Liver (tissue), 10 donors: ENCODE measurements at places on chromosomes 6 and 20.

DNA sequence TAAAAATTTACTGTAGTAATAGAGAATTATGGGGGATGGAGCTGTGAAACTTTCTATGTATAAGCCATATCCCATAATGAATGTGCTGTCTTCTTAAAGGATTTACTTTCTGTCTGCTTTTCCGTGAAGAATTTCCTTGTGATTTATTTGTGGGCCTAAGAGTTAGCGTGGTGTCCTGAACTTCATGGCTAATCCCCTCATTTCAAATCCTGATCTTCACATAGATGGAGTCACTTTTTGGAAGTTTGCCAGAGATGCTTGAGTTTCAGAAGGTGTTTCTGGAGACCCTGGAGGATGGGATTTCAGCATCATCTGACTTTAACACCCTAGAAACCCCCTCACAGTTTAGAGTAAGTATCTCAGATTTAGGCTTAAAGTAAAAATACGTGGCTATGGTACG lies 19.4 kb upstream of the CLDN20 start:
- DNase-seq = no peak

DNA sequence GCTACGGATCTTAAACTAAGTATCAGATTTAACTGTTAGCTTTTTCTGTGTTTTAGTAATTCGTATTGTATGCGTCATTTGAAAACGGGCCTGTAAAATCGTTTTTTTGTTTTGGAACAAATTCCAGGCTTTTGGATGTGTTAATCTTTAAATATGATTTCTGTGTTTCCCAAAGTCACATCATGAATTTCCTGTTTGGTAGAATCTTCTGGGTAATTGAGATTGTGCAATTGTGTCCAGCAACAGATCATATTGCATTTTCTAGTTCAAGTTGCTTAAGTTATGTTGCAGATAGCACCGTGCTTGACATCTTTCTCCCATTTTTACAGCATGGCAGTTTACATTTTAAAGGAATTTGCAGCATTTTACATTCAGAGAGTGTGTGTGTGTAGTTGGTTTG lies 1.9 kb downstream of the MAPK14 start:
- DNase-seq = no peak

- no peak for DNase-seq
These were observed 4.2 kb downstream of the CLIC5 start for GRCh38 chr6:46011188-46012085.

DNA sequence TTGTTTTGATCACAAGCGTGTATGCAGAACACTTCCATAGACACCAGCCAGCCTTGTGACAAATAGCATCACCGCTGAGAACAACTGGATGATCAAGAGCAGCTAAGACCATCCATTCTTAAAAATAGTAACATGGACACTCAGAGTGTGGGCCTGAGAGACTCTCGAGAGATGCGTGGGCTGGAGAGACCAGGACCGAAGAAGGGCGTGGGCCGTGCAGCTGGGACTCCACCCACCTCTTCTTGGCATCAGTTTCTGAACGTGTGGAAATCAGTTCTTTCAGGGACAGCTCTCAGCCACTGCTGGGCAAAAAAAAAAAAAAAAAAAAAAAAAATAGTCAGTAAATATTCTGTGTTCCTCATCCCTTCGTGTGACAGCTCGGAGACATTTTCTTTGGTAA lies 314.5 kb upstream of the CDH4 start:
- DNase-seq = no peak

GRCh38 chr20:57596998-57597939 lies 23.0 kb downstream of the ZBP1 start:
- peak; percentile 79 for DNase-seq

- no peak for DNase-seq
These were observed 67.2 kb downstream of the POPDC3 start for GRCh38 chr6:105112577-105112976.

- no peak for DNase-seq
These were observed 347.9 kb upstream of the TSHZ2 start for GRCh38 chr20:52624281-52624680.

DNA sequence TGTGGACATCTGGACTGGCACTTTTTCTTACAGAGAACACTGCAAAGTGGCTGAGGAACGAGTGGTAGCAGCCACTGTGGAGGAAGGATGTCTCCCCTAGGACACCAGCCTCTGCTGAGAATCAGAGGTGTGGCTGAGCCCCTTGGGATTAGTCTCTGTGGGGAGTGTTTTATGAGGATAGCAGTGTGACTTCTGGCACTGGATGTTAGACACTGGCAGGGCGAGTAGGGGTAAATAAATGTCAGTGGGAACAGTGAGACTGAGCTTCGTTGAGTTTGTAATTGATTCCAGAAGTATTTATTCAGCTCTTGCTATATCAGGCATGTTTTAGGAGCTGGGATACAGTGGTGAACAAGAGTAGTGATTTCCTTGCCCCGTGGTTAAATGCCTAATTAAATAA lies 124.0 kb downstream of the JARID2 start:
- DNase-seq = no peak

GRCh38 chr20:6611911-6612605 lies 155.4 kb upstream of the BMP2 start:
- no peak for DNase-seq

GRCh38 chr6:70705772-70706171 lies 38.1 kb downstream of the SMAP1 start:
- DNase-seq = no peak

GRCh38 chr6:155402656-155403304 lies 52.9 kb downstream of the NOX3 start:
- no peak for DNase-seq

- no peak for DNase-seq
These were observed 144.3 kb upstream of the TENT5A start for GRCh38 chr6:81896525-81897503.

DNA sequence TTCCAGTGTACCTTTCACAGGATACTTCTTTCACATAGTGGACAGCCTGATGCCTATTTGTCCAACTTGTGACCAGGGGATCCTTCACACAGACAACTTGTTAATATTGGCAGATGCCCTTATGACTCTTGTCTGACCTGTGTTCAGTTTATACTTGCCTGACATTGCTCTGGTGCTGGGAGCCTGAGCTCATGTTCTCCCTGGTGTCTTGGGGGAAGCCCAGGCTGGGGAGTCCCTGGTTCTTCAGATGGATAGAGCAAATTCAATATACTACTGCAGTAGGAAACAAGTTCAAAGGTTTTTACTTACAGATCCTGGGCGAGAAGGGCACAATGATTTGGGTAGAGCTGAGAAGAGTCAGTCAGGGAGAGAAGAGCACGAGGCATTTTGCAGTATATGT lies 76.1 kb downstream of the NKAIN2 start:
- no peak for DNase-seq

- DNase-seq = no peak
These were observed 259.4 kb upstream of the MAN1A1 start for GRCh38 chr6:119608994-119609393.

DNA sequence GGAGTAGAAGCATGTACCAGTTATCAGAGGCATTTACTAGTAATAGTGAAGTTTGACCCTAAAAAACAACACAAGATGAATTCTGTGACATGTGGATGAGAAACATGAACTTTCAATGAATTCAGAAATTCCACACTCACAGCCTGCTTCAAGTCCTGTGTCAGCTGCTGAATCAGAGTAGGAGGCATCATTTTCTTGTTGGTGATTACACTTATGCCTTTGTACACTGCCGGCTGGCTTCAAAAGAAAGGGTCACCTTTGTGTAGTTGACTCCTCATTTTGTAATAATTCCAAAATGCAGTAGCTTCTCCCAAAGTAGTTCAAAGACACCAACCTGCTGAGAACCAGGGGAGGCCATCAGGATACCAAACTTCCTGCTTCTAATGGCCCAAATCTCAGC lies 165.5 kb downstream of the BACH2 start:
- no peak for DNase-seq

DNA sequence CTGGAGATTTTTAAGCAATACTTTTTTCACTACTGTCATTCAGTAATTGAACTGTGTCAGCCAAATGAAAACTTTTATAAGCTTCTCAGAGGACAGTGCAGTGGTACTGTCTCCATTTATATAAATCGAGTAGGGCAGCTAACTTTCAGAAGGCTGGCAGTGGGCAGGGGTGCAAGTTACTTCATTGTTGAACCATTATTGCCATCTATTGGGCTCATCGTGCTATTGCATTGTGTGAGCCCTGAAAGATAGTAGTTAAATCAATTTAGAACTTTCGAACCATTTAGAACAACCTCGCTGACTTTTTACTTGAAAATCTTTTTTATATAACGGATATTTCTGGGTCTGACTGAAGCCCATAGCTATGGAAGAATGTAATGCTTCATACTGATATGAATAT lies 347.8 kb upstream of the PLCB4 start:
- DNase-seq = no peak

GRCh38 chr6:140070846-140071473 lies 696.5 kb upstream of the CITED2 start:
- no peak for DNase-seq

DNA sequence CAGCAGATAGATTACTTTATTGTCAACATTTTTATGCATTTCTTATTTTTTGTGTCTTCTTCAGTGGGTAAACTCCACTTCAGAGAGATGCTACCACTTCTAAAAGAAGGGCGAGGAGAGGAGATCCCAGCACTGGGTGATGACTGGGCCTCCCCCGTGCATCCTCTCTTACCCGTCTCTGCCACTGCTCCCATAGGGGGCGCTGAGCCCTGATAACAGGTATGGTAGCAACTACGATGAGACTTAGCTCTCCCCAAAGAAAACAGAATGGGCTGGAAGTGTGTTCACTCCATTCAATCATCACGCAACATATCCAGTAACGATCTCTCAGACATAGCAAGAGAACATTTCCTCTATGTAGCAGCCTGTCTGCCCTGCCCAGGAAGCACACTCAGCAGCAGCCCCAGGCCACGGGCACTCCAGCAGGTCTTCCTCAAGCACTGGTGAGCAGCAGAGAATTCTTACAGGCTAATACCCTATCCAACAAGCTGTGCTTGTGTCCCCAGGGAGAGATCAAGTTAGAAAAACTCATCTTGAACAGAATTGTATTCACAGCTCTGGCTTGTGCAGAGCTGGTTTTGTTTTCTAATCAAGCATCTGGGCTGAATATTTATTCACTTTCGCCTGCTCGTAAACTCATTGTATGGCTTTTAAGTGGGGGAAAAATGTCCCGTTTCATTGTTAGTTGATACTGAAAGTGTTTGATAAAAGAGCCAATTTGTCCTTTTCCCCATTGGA lies 533.1 kb upstream of the CDH4 start:
- no peak for DNase-seq

DNA sequence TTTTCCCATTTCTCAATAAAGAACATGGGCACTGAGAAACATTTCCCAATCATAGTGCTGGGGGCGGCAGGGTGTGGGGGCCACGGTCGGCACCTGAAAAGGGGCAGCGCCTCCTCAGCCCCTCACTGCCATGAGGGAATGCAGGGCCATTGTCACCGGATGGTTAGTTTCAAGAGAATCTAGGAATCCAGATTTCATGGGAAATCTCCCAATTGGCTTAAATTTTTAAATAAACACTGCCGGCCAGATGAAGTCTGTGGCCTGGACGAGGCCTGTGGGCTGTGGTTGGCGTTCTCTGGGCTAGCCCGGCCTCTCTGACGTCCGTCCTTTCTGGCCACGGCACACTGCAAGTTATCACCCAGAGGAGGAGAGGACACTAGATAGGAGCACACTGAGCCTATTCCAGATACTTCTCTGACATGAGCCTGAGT lies 25.6 kb downstream of the MANBAL start:
- DNase-seq = no peak

DNA sequence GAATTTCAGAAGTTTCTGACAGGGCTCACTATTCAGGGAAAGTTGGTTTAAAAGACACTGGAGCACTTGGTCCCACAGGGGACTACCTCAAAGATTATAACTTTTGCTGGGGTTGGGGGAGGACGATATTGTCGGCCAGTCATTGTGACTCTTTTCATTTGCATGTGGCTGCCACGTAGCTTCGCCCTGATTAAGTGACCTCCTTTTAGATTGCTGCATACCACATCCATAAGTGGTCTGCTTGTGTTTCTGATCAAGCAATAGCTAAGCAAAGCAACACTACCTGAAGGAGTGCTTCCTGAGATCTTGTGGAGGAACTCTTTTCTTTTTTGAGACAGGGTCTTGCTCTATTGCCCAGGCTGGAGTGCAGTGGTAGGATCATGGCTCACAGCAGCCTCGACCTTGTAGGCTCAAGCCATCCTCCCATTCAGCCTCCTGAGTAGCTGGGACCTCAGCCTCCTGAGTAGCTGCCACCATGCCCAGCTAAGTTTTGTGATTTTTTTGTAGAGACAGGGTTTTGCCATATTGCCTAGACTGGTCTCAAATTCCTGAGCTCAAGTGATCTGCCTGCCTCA lies 691.3 kb downstream of the EPM2A start:
- no peak for DNase-seq

DNA sequence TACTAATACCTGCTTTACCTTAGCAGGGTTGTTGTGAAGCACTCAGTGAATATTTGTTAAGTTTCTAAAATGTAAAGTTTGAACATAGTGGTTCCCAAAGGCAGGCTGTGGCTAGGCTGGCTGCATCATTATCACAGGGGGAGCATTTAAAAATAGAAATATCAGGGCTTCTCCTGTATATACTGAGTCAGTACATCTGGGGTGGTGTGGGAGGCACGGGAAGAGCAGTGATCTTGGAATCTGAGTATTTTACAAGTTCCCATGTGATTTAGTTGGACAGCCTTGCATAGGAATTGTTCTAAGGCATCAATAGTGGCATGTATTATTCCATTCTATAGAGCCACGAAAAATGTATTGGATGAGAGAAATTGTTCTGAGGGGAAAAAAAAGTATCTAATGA lies 8.0 kb downstream of the CDC5L start:
- no peak for DNase-seq

DNA sequence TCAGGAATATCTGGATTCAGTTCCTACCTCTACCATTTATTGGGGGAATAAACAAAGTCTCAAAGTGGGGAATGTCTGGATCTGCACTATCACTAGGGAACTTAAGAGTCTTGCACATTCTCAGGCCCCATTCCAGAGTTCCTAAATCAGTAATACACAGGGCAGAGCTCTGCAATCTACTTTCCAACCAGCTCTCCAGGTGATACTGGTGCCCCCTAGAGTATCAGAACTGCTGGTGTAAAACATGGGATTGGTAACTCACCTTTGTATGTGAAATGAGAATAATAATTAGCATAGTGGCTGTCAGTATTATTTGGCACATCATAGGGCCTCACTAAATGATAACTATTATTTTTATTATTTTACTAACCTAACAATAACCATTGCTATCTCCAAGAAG lies 278.8 kb upstream of the IMPG1 start:
- no peak for DNase-seq

GRCh38 chr6:110951986-110952794 lies 6.3 kb upstream of the GTF3C6 start:
- DNase-seq = no peak

DNA sequence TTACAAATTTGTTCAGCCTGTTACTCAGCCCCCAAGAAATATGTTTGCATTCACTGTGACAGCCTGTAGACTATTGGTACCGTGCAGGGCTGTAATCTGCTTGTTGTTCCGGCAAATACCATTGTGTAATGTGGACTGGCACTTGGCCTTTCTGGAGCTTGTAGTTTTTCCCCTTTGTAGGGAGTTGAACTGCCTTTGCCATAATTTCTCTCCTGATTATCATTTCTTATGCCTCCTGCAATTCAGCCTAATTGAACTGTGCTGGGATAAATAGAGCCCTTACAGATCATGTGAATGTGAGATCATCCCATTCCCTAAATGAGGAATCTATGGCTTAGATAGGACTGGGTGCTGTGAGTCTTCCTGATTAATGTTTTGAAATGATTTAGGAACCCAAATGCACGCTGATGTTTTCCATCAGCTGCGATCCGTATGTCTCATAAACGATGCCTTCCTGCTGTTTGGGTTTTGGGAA lies 185.1 kb downstream of the JARID2 start:
- DNase-seq = no peak

- DNase-seq = no peak
These were observed 199.3 kb downstream of the BACH2 start for GRCh38 chr6:90097356-90097755.

GRCh38 chr6:163883984-163884383 lies 469.5 kb downstream of the QKI start:
- no peak for DNase-seq
